ENCODE measurements at places on chromosomes 5 and 9.

DNA sequence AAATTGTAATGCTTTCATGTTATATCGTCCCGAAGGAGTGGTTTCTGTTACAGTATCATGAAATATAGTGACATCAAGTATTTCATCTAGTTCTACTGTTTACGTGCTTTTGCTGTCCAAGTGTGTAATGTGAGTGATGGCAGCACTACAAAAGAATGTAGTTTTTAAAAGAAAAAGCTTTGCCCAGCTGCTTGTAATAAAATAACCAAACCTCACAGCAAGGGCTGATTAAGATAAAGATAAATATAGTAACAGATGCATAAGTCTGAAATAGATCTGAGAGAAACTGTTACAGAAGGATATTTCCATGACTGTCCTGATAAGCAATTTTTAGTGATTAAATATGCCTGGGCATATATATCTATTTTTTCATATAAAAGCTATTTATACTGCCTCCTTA, 106.4 kb downstream of the AUH start:
- no peak for DNase-seq

- no peak for DNase-seq
Measured at GRCh38 chr5:178668579-178668978, 41.7 kb upstream of the CLK4 start.

DNA sequence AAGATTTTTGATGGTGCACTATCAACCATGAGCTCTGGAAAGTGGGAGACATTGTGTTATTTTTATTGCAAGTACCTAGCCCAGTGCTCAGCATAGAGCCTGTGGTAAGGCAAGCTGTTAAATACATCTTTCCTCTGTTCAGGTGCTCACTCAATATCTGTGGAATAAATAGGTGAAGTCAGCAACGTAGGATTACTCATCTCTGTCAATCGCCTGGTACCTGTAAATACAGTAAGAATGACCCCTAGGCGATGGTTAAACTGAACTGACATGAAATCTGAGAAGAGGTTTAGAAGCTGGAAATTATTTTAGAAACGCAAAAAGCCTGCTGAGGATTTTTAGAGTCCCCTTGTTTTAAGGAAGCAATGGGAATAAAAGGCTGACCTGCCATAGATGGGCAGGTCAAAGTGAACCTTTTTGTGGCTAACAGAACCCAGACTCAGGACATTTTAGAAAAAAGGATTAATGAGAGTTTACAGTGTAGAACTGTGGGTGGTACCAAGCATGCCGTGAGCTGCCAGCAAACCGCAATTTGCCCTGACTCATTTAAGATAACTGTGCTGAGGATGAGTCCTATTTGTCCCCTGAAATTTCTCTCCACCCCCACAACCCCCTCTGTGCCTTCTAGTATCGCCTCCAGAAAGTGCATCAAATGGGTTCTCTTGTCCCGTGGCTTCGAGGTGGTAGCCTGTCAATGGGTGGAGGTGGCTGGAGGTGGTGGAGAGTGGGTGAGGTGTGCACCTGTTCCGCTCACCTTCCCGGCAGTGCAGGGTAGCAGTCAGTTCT, 375.1 kb downstream of the MED10 start:
- DNase-seq, result no peak

DNA sequence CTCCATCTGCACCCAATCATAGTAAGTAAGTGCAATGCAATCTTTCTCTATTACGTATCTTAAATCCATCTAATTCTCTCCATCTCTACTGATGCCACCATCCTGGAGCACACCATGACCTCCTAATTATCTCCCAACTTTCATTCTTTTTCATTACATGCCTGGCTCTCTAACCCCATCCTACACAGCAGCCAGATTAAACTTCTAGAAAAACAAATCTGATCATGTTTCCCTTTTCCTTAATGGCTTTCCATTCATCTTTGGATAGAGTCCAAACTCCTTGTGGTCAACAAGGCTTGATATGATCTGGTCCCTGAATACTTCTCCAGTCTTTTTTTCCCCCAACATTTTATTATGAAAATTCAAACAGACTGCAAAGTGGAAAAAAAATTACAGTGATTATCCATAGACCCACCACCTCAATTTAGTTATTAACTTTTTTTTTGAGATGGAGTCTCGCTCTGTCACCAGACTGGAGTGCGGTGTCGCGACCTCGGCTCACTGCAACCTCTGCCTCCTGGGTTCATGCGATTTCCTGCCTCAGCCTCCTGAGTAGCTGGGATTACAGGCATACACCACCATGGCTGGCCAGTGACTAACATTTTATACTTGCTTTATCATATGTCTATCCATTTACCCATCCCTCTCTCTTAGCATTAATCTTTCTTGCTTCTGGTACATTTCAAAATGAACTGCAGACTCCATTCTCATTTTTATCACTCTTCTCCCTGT, 5.2 kb downstream of the PPP2R2B start:
- no peak for DNase-seq

GRCh38 chr5:132837868-132838267, 7.4 kb upstream of the SHROOM1 start:
- no peak for DNase-seq

DNA sequence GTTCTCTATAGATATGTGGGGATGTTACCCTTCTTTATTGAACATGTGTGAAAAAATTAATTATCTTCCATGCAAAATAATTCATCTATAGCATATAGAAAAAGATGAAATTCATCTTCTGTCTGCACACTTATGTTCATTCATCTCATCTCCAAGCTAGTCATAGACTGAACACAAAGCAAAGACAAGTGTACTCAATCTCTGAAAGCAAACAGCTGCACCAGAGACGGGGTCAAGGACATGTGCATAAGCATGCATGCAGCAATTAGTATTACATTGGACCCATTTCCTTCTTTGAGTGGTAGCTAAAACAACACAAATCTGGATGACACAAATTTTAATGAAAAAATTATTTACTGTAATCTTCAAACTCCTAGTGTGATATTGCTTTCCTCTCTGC, 547.0 kb upstream of the COX7C start:
- DNase-seq, result no peak

DNA sequence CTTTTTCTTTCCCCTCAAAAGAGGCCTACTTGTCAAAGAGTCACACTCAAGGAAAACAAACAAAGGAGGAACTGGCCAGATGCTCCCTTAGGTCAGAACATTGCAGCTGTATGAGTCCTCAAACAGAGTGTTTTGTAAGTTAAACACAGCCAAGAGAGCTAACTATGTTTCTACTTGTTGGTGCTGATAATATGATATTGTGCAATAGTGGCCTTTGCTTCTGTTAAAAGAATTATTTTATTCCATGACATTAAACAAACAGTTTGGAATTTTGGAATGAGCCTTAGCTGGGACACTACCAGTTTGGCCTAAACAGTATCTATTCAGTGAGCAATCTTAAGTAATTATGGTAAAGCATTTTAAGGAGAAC, 56.0 kb upstream of the TPD52L3 start:
- no peak for DNase-seq

DNA sequence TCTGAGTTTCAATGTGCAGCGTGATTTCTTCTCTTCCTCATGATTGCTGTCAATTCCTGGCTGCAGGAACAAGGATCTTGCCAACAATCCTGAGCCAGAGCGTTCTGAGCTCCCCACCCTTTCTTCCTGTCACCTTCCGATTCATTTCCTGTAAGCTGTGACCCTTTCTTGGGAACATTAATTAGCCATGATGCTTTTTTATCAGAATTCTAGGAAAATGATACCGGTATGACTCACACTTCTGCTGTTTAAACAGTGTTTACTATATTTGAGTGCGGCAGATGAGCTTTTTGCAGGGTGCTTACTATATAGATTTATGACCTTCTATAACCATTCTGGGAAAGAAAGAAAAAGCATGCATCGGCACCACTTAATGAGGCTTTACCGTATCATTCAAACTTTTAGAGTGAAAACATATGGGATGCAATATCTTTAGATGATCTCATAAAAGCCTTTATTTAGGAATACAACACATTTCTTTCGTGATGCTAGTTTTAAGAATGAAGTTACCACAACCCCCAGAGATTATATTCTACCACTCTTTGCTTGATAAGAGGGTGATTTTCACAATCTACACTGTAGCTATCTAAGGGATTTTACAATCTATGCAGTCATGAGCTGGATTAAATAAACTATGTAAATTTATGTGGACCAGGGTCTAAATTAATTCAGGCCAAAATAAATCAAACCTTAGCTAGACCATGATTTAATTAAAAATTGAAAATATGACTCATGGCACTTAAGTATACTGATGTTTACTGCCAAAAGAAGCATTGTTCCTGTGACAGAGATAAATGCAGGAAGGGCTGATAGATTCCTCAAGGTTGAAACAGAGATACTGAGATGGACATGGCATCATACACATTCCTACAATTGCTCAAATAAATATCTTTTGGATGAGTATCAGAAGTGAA, 38.0 kb upstream of the OSMR start:
- DNase-seq, result no peak

- DNase-seq, result no peak
Measured at GRCh38 chr5:160542281-160542680, 120.6 kb downstream of the PTTG1 start.

DNA sequence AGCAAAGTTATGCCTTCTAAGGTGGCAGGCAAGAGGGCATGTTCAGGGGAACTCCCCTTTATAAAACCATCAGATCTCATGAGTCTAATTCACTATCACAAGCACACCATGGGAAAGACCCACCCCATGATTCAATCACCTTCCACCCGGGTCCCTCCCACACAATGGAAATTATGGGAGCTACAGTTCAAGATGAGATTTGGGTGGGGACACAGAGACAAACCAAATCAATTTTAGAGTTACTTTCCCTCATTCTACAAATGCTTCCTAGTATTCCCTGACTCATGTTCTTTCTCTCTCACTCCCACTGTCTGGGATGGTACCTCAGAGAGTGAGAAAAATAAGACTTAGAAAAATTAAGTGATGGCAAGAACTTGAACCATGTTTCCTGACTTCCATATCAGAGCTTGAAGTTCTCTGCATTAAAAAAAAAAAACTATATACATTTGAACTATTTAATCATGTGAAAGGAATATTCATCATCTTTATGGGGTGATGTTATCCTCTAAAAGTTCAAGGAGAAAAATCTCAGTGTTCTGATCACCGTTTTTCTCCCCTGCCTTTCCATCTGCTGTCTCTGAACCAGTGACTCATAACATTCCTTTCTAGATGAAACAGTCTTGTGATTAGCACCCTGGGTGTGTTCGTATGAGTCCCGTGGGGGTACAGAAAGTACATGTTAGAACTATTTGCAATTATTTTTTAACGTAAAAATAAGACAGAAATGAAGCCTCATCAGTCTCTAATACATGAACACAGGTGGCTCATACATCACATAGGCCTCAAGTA, 282.9 kb downstream of the SLF1 start:
- no peak for DNase-seq

DNA sequence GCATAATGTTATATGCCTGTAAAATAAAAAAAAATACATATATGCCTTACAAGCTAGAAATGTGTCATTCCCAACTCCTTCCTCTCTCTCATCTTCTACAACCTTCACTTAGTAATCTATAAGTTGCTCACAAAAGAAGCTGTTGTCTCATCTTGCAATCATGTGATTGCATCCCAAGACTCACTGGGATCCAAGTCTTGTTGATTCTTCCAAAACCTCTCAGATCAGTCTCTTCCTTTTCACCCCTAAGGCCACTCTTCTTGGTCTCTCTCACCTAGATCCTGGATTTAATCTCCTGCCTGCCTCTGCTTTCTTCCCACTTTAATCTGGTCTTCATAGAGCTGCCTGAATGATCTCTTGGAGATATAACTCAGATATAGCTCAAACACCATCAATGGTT, 261.1 kb upstream of the NR4A3 start:
- no peak for DNase-seq

DNA sequence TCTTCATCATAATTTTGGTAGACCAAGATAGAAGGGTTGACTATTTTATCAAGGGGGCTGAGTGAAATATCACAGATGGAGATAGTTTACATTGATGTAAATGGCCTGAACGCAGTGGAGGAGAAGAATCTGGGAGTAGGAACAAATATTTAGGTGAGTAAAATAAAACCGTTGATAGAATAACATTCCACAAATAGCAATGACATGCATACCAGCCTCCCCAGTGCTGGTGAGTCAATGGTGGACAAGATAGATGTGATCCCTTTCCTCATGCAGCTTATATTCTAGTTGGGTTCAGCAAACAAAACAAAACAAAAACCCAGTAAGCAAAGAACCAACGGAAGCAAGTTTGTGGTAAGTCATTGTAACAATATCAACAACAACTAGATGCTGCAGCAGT, 385.2 kb downstream of the FAM170A start:
- no peak for DNase-seq

DNA sequence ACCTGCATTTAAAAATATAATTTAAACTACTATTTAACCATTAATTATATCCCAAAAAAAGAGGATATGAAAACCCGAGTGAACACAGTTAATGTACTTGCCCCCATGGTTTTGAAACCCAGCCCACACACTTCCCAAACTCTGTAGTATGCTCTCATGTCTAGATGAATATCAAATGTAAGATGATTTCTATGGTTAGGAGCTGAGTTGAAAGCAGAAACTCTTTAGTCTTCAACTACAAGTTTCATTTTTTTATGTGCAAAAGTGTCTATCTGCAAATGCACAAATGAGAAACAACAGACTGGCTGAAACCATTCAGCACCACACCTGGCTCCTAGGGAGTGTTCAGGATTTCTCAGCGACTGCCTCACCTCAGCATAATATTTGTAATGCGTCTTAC, 183.3 kb downstream of the SEMA5A start:
- no peak for DNase-seq

- DNase-seq, result no peak
Measured at GRCh38 chr9:20508242-20508641, 114.1 kb downstream of the MLLT3 start.

- no peak for DNase-seq
Measured at GRCh38 chr5:32975656-32976375, 264.7 kb downstream of the NPR3 start.

GRCh38 chr5:157266286-157267007, 524 bp downstream of the CYFIP2 start:
- DNase-seq, result peak; percentile 39

GRCh38 chr9:91062281-91062680, 260.7 kb downstream of the SYK start:
- DNase-seq, result no peak

DNA sequence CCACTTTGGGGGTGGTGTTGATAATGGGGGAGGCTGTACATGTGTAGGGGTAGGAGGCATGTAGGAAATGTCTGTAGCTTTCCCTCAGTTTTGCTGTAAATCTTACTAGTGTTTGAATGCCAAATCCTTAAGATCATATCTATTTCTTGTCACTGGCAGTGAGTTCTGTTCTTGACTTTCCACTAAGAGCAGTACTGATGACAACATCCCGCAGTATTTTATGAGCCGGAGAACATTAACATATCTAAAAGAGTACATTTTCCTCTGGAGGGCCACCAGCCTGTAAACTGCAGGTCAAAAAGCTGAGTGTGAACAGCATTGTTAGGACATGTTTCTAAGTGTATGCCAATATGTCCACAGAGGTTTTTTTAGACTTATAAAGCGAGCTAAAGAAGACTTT, 2.5 kb upstream of the HSPB3 start:
- DNase-seq, result no peak
